ENCODE measurements at places on chromosomes 5 and 9.

- no peak for DNase-seq
Measured at GRCh38 chr5:131581702-131582101, 53.3 kb downstream of the RAPGEF6 start.

GRCh38 chr5:88322785-88323184, 54.1 kb upstream of the TMEM161B start:
- no peak for DNase-seq

DNA sequence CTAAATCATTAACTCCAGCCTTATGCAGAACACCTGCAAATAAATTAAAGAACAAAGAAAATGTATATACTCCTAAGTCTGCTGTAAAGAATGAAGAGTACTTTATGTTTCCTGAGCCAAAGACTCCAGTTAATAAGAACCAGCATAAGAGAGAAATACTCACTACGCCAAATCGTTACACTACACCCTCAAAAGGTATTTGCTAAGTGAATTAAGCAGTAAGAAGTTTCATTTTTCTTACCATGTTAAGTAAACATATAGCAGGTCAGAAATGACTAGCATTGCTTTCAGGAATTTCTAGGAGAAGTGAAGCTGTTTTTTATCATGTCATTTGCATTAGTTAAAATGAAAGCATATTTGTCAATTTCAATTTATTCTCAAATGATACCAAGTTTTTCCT, 92.7 kb downstream of the MELK start:
- no peak for DNase-seq

GRCh38 chr5:171470420-171470819, 51.0 kb downstream of the FGF18 start:
- DNase-seq = no peak

DNA sequence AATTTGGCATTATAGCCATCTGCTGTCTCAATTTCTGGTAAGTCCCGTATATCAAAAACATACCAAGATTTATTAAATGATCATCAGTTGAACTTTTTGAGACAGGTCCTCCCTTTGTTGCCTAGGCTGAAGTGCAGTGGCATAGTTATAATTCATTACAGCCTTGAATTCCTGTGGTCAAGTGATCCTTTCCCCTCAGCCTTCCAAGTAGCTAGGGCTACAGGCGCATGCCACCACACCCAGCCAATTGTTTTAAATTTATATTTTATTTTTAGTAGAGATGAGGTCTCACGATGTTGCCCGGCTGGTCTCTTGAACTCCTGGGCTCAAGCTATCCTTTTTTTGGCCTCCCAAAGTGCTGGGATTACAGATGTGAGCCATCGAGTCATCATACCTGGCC, 418.9 kb downstream of the ARHGEF28 start:
- no peak for DNase-seq

- no peak for DNase-seq
Measured at GRCh38 chr5:172141949-172142319, 46.1 kb downstream of the STK10 start.

DNA sequence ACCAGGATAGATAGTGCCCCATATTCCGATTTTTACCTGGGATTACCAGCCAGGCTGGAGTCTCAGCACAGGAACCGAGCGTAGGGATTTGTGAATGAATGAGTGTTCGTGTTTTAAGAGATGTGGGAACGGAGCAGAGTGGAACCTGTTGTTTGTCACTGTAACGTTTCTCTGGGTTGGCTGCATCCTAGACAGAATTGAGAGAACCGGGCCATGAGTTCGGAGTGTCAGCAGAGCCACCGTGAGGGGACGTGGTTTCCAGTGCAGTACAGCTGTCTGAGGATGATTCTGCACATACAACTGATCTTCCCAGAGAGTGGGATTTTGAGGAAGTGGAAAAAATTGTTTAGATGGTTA, 1.2 kb downstream of the PDE8B start:
- DNase-seq = no peak

- DNase-seq = no peak
Measured at GRCh38 chr9:99726758-99727157, 94.9 kb upstream of the NR4A3 start.

GRCh38 chr9:75844321-75844720, 46.2 kb upstream of the PCSK5 start:
- no peak for DNase-seq

GRCh38 chr5:73485715-73486114, 12.5 kb upstream of the BTF3 start:
- no peak for DNase-seq

- DNase-seq = no peak
Measured at GRCh38 chr9:87160148-87161102, 213.1 kb upstream of the GAS1 start.

GRCh38 chr5:167835146-167835545, 456.3 kb upstream of the WWC1 start:
- DNase-seq = no peak

- DNase-seq = no peak
Measured at GRCh38 chr5:50767588-50767987, 101.2 kb downstream of the PARP8 start.

- DNase-seq = no peak
Measured at GRCh38 chr9:79798450-79798849, 226.7 kb downstream of the TLE4 start.
